CD8-positive, alpha-beta memory T cell (primary cell): ENCODE measurements at places on chromosomes 4 and X. TPM values are rescaled to one million over a fixed set of nuclear protein-coding genes. Genes with fewer than 3 reads are reported as not detected.

DNA sequence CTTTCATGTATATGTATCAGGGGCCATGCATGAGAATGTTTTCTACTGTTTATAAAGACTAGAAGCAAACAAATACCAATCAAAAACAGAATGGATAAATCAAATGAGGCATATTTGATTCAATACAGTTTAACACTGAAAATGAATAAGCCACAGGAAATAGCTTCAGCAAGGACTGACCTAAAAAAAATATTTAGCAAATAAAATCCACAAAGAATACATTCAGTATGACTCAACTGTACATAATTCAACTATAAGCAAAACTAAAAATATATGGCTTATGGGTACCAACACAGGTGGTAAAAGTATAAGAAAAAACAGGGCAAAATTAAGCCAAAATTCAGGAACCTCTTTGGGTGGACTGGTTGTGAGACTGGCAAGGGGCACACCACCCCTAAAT is 112.9 kb downstream of the KCNIP4 start:
- no peak for DNase-seq

GRCh38 chrX:37867536-37868153 is 20.3 kb upstream of the DYNLT3 start:
- DNase-seq = no peak

The CT45A3 gene
- total RNA-seq = not detected

DNA sequence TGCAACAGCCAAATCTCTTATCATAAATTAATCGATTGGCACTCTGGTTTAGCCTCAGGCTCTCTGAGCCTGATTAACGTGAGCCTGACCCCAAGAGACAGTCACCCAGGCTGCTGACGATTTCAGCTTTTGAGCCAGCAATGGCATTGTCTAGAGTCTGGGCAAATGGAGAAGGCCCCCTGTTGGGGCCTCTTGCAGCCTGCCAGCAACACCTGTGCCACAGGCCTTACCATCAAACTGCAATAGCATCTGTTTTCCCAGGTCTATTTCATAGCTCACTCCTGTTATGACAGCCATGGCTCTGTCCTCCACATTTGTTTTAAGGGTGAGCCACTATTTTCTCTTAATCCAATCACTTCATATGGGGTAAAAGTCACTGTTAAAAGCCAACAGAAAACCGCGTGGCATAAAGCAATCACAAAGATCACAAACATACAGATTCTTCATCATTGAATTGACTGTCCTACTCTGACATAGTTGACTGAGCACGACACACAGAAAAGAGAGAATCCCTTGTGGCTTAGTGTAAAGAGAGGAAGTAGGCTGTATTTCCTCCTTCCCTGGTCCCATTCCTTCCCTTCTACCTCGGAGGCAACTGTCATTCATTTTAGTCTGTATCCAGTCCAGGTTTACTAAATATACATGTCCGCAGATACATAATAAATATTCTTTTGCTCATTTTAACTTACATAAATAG is 47.8 kb downstream of the SLC9A7 start:
- DNase-seq = no peak
